ENCODE measurements at places on chromosomes 1 and 21.

- DNase-seq = no peak
These were observed 36.8 kb upstream of the COL6A2 start for GRCh38 chr21:46061063-46061462.

DNA sequence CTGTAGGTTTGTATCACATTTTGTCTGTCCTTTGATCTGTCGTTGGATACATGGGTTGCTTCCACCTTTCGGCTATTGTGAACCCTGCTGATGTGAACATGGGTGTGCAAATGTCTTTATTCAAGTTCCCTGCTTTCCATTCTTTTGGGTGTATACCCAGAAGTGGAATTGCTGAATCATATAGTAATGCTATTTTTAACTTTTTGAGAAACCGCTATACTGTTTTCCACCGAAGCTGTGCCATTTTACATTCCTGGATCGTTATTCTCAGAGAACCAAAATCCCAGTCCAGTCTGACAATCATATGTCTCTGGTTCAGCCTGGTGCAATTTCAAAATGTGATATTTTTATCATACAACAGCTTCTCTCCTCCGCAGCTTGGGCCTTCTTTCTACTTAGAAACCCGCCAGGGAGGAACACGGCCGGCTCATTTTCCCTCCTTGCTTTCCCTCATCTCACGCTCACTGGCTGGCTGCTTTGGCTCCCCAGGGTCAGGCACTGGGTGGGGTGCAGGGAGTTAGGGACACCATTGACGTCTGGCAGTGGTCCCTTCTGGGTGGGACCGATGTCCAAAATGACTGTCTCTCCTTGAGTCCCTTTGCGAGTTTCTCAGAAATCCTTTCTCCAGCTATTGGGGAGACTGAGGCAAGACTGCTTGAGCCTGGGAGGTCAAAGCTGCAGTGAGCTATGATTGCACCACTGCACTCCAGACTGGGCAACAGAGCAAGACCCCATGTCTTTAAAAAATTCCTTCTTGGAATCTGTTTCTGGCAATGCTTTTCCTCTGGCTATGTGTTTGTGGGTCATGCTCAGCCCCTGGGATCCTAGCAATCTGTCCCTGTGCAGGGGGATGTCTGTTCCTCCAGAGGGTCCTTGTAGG lies 73.5 kb upstream of the AKT3 start:
- DNase-seq = no peak

DNA sequence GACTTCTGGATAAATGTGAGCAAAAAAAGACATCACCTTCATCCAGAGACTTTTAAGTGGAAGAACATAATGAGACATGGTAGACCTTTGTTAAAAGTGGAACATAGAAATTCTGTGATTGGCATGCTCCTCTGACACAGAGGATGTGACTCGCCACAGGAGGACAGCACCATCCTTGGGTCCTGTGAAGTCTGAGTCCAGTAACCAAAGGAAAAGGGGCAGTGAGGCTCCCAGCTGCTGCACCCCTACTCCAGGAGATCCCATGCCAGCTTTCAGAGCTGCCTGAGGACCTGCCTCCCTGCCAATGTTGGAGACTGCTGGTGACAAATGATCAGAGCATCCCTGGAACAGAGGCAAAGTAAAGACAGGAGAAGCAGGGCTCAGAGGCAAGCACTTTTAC lies 136.2 kb downstream of the BRINP2 start:
- DNase-seq = no peak

DNA sequence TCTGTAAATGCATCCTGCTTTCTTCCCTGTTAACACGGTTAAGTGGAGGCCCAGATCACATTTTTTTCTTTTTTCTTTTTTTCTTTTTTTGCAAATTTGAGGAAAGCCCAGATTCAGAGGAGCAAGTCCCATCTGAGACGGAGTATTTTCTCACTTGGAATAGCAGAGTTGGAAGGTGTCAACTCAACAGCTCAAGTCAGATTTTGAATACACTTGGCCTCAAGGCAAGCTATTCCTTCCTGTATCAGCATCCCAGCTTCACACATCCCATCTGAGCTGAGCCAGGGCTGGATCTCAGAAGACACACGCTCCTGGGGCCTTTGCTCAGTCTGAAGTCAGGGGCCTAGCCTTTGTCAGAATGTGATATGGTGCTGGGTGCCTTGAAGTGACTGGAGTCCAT lies 11.5 kb upstream of the TNR start:
- DNase-seq = no peak

DNA sequence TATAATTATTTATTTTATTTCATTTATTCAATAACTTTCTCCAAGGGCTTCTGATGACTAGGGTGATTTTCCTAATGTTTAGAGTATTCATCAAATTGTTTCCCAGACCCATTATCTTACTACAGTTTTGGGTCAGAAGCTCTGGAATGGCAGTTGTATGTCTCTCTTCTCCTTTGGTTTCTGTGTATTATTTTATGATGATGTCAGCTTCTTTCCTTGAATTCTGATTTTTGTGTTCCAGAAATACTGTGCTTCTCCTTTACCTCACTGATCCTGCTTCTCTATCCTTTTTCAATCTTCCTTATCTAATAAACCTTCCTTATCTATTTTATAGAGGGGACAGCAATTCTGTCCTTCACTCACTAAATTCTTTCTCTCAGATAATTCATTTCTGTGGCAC lies 48.8 kb downstream of the LRRC8B start:
- no peak for DNase-seq

GRCh38 chr1:181488866-181489265 lies 5.5 kb downstream of the CACNA1E start:
- DNase-seq = peak; percentile 26
